ENCODE measurements at places on chromosomes 2 and 18.

- DNase-seq = no peak
These were observed 70.4 kb upstream of the ST3GAL5 start for GRCh38 chr2:85959185-85959584.

DNA sequence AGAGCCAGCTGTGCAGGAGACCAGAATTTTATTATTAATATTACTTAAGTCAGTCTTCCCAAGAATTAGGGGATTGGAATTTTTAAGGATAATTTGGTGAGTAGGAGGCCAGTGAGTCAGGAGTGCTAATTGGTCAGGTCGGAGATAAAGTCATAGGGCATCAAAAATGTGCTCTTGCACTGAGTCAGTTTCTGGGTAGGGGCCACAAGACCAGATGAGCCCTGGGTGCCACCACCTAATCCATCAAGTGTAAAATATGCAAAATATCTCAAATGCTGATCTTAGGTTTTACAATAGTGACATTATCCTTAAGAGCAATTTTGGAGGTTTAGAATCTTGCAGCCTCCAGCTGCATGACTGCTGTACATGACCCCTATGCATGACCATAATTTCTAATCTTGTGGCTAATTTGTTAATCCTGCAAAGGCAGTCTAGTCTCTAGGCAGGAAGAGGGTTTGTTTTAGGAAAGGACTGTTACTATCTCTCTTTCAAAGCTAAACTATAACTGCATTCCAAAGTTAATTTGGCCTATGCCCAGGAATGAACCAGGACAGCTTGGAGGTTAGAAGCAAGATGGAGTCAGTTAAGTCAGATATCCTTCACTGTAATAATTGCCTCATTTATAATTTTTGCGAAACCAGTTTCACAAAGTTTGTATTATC lies 215.9 kb downstream of the RNF152 start:
- no peak for DNase-seq

DNA sequence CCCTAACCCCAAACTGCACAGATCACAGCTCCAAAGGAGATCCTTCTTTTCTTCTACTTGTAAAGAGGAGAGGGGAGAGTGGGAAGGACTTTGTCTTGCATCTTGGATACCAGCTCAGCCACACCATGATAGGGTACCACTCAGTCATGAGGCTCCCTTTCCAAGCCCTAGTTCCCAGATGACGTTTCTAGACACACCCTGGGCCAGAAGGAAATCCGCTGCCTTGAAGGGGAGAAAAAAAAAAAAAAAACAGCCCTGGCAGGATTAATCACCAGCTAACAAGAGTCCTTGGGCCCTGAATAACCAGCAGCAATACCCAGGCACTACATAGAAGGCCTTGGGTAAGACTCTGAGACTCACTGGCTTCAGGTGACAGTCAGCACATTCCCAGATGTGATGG lies 36.9 kb downstream of the ST8SIA3 start:
- no peak for DNase-seq

DNA sequence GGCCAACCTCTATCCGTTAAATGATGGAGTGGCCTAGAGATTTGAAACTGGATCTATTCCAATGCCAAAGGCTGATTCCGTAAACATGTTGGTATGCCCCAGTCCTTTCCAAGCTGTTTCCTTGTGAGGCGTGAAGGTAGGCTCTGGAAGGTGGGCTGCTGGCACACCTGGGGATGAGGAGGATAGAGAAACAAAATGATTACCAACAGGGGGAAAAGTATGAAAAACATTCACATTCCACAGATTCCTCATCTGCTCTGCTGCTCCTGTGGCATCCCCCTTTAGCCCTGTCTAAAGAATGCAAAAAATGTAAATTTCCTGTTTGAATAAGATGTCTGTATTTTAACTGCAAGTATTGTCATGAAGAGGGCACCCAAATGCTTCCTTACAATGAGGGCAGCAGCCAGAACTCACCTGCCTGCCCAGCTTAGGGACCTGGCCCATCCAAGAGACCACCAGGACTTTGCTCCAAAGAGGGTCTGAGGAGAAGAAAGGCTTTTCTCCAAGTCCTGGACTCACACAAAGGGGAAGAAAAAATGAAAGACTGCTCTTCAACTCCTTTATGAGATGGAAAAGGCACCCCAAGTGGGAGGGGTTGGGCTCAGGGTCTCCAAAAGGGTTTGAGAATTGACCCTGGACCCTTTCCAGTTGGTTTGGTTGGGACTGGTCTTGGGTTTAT lies 132.3 kb upstream of the PELI1 start:
- peak; percentile 95 for DNase-seq

DNA sequence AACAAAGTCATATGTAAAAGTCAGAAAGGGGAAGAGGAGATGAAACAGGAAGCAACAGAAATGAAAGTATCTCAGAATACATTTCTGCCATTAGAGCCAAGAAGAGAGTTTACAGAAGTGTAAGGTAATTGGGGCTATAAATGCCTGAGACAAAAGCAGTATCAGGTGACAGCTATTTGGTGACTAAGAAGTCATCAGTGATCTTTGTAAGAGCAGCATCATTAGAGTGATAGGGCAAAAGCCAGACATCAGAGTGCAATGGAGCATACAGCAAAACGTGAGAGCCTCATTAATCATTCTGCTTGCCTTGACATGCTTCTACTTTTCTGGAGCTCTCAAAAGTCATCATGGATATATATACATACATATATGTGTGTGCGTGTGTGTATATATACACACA lies 804.7 kb upstream of the PIK3C3 start:
- no peak for DNase-seq

- DNase-seq = no peak
These were observed 122.5 kb downstream of the ARHGAP15 start for GRCh38 chr2:143251681-143252080.

DNA sequence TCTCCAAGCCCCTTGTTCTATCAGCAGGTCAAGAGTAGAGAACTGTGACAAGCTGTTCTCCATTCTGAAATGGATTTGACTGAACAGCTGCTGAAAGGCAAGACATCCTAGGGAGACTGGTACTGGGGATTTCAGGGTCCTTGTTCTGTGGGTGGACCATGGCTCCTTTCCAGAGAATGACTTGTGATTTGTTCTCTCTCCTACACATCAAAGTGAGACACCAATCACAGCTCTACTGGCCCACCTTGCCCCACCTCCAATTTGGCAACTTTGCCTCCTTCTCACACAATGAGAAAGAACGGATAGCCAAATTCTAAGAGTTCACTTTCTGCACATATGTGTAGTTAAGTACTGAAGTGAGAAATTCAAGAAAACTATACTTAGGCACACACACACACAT lies 67.4 kb downstream of the BCL11A start:
- DNase-seq = no peak

GRCh38 chr18:21834299-21834660 lies 93.7 kb downstream of the MIB1 start:
- DNase-seq = no peak

GRCh38 chr2:207480521-207481040 lies 49.2 kb upstream of the CREB1 start:
- no peak for DNase-seq

DNA sequence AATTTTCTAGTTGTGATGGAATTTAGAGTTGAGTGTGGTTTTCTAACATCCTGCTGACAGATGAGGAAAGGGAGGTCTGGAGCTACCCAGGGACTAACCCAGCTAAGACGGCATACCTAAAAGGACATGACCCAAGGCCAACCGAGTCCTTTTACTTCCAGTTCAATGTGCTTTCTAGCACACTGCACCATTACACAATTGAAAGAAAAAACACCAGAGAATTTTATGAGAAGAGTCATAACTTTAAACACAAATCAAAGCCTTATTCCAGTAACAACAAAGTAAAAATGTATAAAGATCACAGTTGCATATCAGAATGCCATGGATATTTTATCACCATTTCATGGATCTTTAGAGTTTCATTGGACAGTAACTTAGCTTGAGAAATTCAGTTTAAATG lies 480.3 kb downstream of the MEIS1 start:
- DNase-seq = no peak

DNA sequence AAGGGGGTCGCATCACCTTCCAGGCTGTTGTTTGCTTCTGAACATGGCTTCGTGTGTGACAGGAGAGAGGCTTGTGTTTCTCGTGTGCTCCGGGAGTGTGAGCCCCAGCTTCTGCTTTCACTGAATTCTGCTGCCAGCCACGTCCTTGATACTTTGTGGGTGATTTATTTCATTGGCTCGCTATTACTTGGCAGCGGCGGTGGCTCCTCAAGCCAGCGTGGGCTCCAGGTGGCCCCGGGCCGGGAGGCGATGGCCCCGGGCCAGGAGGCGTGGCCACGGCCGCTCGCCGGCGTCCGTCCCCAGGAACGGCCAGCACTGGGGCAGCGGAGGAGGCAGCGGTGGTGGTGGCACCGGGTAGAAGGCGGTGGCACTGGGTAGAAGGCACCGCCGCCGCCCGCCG lies 63.1 kb downstream of the NAPG start:
- DNase-seq = no peak

GRCh38 chr2:174484573-174484972 lies 2.3 kb downstream of the GPR155 start:
- no peak for DNase-seq

- peak; percentile 12 for DNase-seq
These were observed 39.2 kb upstream of the TTN start for GRCh38 chr2:178846458-178846802.

GRCh38 chr2:219186754-219187456 lies 8.8 kb downstream of the RETREG2 start:
- DNase-seq = no peak

GRCh38 chr2:211860224-211860623 lies 678.4 kb downstream of the ERBB4 start:
- DNase-seq = no peak

GRCh38 chr2:63865159-63865799 lies 23.6 kb downstream of the UGP2 start:
- DNase-seq = no peak

DNA sequence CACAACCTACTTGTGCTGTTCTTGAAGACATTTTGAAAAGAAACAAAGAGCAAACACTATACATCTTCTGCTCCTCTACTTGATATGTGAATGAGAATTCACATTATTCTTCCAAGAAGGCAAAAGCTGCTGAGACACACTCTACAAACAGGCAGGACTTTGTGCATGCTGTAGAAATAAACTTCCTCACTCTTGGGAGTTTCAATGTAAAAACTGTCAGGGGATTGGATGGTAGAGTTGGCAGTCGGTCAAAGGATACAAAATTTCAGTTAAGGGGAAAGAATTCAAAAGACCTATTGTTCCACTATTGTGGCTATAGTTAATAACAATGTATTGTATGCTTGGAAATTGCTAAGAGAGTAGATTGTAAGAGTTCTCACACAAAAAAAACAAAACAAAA lies 196.3 kb downstream of the MC4R start:
- DNase-seq = no peak

Data from GM23338 (cell line).